ENCODE measurements at places on chromosomes 3 and 15. TPM values are rescaled to one million over a fixed set of nuclear protein-coding genes. Genes with fewer than 3 reads are reported as not detected.
A peak's percentile ranks its signal among the peaks of the same experiment; 100 is the strongest.

Gene PLSCR4
- polyA plus RNA-seq: 54.4 TPM

Gene SNTN
- 1.7 TPM for polyA plus RNA-seq

Gene FEZF2
- not detected for polyA plus RNA-seq

Gene ISLR2
- 7.3 TPM for polyA plus RNA-seq

Gene STARD5
- 6.5 TPM for polyA plus RNA-seq

GRCh38 chr15:67917037-67917436, 77.2 kb upstream of the RNU6-1 start:
- DNase-seq: no peak

- DNase-seq: no peak
These were observed 126.5 kb upstream of the SLC7A14 start for GRCh38 chr3:170712336-170712735.

- no peak for DNase-seq
These were observed 484.6 kb upstream of the TBL1XR1 start for GRCh38 chr3:177681852-177682251.

- DNase-seq: no peak
These were observed 42.9 kb upstream of the PGPEP1L start for GRCh38 chr15:99050328-99050980.

GRCh38 chr3:163518065-163518464, 1560.2 kb downstream of the SI start:
- no peak for DNase-seq

DNA sequence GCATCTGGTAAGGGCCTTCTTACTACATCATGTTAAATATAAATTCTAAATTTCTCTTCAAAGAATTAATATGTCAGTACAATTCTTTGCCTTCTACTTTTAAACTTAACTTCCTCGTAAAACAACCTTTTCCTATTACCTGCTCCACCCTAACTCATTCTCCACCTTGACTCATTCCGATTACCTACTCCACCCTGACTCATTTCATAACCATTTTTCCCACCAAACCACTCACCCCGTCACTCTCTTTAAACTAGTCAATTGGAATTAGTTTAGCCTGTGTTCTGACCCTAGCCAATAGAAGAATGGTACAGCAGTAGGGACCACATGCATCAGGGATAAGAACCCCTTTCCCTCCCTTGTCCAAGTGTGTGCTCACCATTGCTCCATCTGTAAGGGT, 65.6 kb downstream of the PLSCR2 start:
- no peak for DNase-seq

- no peak for DNase-seq
These were observed 56.3 kb downstream of the CCR4 start for GRCh38 chr3:33007776-33008175.

DNA sequence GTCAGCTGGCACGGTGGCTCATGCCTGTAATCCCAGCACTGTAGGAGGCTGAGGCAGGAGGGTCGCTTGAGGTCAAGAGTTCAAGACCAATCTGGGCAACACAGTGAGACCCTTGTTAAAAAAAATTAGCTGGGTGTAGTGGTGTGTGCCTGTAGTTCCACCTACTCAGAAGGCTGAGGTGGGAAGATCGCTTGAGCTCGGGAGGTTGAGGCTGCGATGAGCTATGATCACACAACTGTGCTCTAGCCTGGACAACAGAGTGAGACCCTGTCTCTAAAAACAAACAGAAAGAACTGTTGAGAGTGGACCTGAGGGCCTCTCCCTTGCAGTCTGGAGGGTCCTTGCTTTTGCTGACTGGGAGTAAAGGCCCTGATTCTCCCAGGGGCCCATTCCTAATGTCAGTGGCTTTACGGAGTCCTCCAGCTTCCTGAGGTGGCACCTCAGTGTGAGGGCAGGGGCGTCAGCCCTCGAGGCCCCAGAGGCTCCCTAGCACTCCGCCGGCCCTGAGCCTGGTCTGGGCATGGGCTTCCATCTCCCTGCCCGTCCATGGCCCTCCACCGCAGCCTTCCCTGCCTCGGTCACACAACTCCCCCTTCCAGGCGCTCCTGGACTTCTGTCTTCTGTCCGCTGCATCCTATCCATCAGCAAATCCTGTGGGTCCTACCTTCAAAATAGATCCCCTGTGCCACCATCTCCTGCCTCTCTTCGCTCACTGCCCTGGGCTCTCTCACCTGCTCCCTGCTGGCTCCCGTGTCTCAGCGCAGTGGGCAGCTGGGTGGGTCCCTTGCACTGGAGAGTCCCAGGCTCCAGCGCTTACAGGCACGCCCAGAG, 19.0 kb downstream of the FBLN2 start:
- no peak for DNase-seq

- DNase-seq: peak; percentile 55
These were observed 10.3 kb upstream of the COPG1 start for GRCh38 chr3:129238945-129239705.

GRCh38 chr15:92928225-92928750, 28.2 kb downstream of the CHD2 start:
- DNase-seq: no peak

DNA sequence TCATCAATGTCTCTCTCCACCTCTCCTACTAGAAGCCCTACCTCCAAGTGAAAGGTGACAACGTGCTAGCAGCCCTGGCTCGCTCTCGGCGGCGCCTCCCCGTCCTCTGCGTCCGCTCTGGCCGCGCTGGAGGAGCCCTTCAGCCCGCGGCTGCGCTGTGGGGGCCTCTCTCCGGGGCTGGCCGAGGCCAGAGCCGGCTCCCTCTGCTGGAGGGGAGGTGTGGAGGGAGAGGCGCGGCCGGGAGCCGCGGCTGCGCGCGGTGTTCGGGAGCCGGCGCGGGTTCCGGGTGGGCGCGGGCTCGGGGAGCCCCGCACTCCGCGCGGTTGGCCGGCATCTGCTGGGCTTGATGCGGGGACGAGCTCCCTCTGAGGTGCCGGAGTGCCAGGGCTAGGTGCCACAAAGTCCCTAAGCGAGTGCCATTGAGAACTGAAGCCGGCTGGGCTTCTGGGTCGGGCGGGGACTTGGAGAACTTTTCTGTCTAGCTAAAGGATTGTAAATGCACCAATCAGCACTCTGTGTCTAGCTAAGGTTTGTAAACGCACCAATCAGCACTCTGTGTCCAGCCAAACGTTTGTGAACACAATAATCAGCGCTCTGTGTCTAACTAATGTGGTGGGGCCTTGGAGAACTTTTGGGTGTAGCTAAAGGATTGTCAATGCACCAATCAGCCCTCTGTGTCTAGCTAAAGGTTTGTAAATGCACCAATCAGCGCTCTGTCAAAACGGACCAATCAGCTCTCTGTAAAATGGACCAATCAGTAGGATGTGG, 84.8 kb upstream of the ARRDC4 start:
- no peak for DNase-seq

DNA sequence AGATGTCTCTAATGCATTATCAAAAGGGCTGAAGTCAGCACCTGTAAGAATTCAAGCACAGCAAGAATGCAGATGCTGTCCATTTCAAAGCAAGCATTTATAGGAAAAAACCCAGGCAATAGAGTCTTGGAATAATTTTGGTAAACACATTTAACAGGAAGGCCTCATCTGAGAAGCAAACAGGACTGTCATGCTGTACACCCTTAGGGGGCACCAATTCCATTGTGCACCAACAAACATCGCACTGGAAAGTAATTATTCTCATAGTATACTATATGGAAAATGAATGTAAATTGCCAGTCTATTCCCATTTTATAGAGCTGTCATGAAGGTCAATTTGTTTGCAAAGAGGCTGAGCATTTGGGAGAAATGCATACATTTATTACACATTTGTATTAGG, 247.3 kb upstream of the SUCLG2 start:
- DNase-seq: no peak

All from left lung (tissue), 14 donors.